A172 (cell line): ENCODE measurements at places on chromosomes 16 and 17.

- no peak for DNase-seq
These were observed 1.5 kb downstream of the HLF start for GRCh38 chr17:55266051-55266957.

GRCh38 chr16:46713634-46714033 is 24.2 kb downstream of the ORC6 start:
- no peak for DNase-seq

DNA sequence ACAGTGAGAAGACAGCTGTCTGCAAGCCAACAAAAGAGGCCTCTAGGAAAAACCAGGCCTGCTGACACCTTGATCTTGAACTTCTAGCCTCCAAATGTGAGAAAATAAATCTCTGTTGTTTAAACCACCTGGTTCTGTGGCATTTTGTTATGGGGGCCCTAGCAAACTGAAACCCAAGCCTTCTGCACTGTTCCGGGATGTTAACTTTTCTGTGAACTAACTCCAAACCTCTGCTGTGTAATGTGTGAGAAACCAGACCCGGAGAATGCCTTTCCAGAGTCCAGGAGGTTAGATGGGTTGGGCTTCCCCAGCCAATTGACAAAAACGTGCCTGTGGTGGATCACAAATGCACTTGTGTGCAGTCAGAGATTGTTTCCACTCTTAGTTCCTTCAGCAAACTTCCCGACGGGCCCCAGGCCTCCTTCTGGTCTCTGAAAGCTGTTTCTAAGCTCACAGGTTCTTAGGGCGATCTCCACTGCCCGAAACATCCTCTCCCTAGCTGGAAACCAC is 13.6 kb upstream of the GGA2 start:
- no peak for DNase-seq

GRCh38 chr16:11425140-11425539 is 79.9 kb downstream of the RMI2 start:
- no peak for DNase-seq

DNA sequence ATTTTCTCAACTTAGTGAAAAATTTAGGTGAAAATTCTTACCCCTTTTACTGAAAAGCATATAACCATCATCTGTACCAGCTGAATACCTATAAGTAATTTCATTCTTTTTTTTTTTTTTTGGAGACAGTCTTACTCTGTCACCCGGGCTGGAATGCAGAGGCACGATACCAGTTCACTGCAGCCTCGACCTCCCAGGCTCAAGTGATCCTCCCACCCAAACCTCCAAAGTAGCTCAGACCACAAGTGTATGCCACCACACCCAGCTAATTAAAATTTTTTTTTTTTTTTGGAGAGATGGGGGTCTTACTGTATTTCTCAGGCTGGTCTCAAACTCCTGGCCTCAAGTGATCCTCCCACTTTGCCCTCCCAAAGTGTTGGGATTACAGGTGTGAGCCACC is 33.8 kb downstream of the TUBD1 start:
- no peak for DNase-seq

- no peak for DNase-seq
These were observed 10.8 kb upstream of the LPCAT2 start for GRCh38 chr16:55498101-55498500.

DNA sequence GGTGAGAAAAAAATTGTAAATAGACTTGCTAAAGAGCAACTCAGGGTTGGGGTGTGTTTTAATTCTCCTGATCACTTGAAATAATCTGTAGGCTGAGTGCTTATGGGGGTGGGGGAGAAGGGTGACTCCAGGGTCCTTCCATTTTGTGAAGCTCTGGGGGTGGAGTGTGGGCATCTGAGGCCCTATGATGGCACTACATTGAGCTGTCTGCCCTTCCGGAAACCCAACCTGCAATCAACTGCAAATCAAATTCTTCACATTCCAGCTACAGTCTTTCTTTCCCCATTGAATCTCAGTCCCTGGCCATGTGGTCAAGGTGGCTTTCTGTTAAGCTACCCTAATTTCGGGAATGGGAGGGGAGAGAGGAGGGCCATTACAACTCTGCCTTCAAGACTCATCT is 6.0 kb upstream of the CDC6 start:
- peak; percentile 78 for DNase-seq

GRCh38 chr16:25064937-25065336 is 46.6 kb upstream of the LCMT1 start:
- DNase-seq = no peak

- DNase-seq = no peak
These were observed 85.3 kb downstream of the RAB11FIP4 start for GRCh38 chr17:31476525-31477416.

GRCh38 chr16:84754956-84755672 is 55.3 kb downstream of the USP10 start:
- DNase-seq = no peak

DNA sequence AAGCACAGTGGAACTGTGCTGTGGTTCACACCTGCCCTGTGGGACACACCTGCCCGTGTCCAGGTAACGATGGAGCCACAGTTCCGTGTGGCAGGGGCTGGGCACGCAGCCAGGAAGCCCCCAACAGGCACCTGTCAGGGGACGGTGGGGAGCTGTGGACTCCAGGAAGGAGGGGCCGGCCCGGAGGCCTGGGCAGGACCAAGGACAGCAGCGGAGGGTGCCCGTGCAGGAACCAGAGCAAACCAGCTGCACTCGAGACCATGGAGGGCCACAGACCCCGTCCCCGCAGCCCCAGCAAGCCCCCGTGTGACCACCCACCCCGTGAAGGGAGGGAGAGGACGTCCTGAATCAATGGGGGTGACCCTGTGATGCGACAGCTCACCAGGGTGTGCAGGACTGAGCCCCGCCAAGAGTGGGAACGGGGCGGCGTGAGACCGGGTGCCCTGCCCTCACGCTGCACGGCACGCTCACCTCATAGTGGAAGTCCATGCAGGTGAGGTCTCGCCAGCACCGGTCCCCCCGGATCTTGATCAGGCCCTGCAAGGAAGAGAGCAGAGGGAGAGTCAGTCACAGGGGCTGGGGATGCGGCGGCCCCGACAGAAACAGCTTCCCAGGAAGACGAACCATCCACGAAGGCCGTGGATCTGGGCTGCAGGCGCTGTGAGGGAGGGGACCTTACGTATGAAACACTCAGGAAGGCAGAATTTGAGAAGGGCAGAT is 78.1 kb downstream of the LMF1 start:
- DNase-seq = no peak

GRCh38 chr17:77140878-77141767 is at the start of gene SEC14L1:
Gene SEC14L1 (plus strand): TSS chr17:77140969. CDS start chr17:77143597, 2,628 bp downstream.
- DNase-seq = peak; percentile 63

DNA sequence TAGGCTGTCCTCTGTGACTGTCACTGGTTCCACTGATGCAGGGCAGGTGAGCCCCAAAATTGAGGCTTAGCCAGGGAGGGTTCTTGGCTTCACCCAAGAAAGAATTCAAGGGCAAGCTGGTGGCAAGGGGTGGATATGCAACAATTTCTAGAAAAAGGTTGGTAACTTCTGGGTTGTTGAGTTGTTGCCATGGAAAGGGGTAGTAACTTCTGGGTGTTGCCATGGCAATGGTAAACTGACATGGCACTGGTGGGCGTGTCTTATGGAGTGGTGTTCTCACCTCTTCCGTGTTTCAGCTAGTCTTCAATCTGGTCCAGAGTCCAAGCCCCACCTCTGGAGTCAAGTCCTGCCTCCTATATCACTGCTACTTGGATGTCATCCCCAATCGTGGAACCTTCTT is 9.5 kb upstream of the GUCY2D start:
- no peak for DNase-seq

- DNase-seq = no peak
These were observed 4.6 kb upstream of the EMP2 start for GRCh38 chr16:10584981-10585438.

DNA sequence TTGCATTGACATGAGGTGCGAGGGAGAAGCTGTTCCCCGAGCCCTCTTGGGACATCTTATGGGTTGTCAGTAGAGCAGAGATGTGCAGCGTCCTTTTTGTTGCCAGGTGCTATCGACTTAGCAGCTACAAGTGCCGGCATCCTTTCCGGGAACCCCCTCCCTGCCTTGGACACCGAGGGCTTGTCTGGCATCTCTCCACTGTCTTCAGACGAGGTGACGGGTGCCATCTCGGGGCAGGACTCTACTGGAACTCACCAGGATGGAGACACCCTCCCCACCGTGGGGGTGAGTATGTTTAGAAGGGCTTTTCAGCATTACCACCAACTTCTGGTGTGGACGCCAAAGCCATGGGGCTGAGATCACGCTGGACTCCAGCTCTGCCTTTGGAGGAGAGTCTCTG is 11.8 kb upstream of the JPT2 start:
- no peak for DNase-seq

- no peak for DNase-seq
These were observed 18.7 kb upstream of the NSMCE1 start for GRCh38 chr16:27287051-27287811.

DNA sequence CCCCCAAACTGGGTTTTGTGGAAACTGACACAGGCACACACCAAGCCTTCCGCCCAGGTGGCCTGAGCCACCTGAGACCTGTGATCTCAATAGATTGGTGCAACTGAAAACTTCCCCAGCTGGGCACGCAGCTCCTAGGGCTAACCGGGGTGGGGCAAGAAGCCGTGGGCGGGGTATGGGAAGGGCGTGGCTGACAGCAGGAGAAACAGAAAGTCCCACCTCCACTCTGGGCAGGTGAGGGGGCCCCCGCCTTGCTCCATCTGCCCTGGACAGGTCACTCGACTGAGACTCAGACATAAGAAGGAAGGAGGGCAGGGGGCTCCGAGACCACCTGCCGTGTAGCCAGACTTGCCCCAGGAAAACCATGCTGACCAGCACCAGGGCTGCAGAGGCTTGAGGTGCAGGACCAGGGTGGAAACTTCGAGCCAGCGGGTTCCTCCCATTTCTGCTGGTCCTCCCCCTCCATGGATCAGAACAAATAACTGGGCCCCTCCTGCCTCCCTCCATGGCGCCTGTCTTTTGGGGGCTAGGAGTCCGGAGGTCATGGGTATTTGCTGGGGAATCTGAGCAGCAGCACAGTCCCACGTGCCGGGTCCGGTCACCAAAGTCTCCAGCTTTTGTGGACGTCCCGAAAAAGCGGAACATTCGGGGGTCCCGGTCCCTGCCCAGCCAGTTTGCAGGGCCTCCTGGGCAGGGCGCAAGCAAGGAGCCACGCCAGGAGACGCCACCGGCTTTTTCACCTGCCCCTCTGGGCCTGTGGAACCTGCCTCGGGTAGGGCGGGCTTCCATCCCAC is 1.3 kb downstream of the TIMP2 start:
- DNase-seq = peak; percentile 68

- DNase-seq = no peak
These were observed 5.2 kb downstream of the P4HB start for GRCh38 chr17:81854974-81855774.

DNA sequence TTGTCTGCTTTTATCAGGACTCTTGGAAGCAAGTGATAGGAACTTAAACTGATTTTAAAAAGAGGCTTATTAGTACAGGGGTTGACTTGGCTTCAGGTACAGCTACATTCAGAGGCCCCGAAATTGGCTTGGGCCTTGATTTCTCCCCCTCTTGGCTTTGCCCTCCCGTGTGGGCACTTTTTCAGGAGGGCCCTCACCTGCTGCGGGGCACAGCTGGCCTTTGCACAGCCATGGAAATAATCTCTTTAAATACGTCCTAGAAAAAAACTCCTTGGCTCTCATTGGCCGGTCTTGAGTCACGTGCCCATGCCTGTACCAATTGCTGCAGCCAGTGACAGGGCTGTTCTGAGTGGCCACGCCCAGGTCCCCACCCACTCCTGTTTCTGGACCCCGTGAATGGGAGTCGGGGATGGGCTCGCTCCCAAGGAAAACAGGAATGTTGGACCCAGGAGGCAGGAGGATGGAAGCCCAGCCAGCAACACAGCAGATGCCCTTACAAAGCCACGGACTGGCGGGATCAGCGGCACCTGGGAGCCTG is 15.0 kb downstream of the CA5A start:
- DNase-seq = no peak

DNA sequence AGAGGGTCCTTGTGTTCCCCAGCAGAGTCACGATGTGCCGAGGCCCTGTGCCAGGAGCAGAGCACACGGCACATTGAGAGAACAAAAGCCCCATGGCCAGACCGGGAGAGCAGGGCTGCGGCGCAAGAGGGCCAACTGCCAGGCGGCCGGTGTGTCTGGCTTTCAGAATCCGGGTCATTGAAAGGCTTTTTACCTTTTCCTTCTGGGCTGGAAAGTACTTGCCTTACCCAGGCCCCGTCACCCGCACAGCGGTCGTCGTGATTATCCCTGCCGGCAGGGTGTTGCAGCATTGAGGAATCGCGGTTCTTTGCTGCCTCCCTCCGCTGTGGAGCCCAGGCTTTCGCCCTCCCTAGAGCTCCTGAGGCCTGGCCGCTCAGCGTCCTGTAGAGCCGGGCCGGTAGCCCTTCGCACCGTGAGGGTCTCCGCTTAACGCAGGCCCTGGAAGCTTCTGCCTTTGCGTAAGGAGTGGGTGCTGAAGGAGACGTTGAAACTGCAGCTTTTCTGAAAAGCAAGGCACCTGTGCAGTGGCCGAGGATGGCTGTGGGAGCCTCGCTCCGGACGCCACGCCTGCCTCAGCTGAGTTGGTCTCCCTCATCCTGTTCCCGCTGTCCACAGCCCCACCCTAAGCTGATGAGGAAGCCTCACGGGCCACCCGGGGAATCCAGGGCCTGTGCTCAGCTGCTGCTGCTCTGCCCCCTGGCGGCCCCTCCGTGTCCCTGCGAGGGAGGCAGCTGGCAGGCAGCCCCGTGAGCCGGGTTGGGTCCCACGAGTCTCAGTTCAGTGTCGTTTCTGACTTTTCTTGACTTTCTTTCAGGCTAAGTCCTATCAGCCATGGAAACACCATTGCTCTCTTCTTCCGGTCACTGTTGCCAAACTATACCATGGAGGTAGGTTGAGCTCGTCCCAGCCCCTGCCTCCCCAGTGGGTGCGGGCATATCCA is 8.6 kb upstream of the MC1R start:
- DNase-seq = peak; percentile 89

DNA sequence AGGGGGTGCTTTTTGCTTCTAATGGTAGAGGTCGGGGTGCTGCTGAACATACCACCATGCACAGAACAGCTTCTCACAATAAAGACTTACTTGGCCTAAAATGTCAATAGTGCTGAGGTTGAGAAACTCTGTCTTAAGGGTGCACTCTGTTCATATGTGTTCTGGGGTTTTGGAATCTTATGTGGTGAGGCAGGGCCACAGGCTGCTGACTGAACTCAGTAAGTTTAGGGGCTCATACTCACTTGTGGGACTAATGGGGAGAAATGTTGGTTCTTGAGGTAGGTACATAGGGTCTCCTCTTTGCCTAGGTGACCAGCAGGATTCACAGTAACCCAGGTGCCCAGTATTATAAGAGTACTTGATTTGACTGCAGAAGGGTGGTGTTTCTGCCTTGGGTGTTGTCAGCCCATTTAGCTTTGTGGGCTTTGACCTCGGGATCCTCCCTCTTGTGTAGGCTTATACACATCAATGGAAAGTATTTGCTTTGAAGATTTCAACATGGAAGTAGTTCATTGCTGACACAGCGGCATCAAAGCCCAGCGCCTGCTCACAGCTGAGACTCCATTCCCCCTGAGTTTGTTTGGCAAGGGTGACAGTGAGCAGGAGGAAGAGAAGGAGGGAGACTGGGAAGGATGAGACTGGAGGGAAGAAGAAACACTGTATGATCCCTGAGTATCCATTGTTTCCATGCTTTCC is 17.2 kb downstream of the SLC7A6 start:
- DNase-seq = no peak

GRCh38 chr17:9912121-9913099 is 7.3 kb upstream of the RCVRN start:
- no peak for DNase-seq

GRCh38 chr17:29825604-29826003 is 104.4 kb downstream of the SSH2 start:
- no peak for DNase-seq

GRCh38 chr17:63364387-63364786 is 81.7 kb downstream of the CYB561 start:
- no peak for DNase-seq

- no peak for DNase-seq
These were observed 2.7 kb downstream of the HOXB2 start for GRCh38 chr17:48542114-48542656.
